Neural progenitor cell (in vitro differentiated cells): ENCODE measurements at places on chromosomes 7 and 10. TPM values are rescaled to one million over a fixed set of nuclear protein-coding genes. Genes with fewer than 3 reads are reported as not detected.

EBF3 gene
- 0.15 and 0.40 TPM in 2 replicates for total RNA-seq

ASB15 gene
- total RNA-seq, result not detected in 2 replicates

POU6F2 gene
- total RNA-seq, result 3.4 and 4.0 TPM in 2 replicates

TMEM273 gene
- total RNA-seq, result not detected in 2 replicates

EXOC4 gene
- 98.0 and 129 TPM in 2 replicates for total RNA-seq

AASS gene
- total RNA-seq, result 185 and 264 TPM in 2 replicates

LGI1 gene
- 9.2 and 20.2 TPM in 2 replicates for total RNA-seq

H2BK1 gene
- total RNA-seq, result not detected in 2 replicates

HOXA9 gene
- not detected in 2 replicates for total RNA-seq

DOCK4 gene
- 9.6 and 11.4 TPM in 2 replicates for total RNA-seq

PSPH gene
- 54.9 and 72.2 TPM in 2 replicates for total RNA-seq
